HuH-7.5 (cell line): ENCODE measurements at places on chromosomes 5 and 9.

DNA sequence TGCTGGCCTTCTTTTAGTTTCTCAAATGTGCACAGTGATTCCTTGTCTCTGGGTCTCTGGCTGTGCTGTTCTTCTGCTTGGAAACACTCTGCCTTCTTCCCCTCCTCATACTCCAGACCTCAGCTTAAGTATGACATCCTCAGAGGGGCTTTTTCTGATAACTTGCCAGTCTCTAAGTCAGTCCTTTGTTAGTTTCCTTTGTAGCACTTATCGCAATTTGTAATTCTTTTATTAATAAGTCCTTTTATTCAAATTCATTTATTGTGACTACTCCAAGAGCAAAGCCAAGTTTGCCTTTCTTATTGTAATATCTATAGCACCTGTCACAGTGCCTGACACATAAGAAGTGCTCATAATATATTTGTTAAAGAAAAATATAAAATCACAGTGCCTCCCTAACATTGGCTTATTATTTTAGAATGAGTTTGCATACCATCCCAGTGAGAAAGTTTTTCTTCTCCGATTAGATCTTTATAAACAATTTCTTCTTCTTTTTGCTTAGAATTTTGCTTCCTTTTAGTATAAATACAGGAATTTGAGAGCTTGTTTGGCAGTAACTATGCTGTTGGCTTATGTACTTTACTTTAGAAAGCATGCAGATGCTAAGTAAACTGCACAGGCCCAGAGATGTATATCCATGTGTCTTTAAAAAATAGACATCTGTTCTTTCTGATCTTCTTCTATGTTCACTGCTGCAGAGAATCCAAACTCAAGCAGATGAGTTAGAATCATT lies 198.0 kb downstream of the GAS1 start:
- no peak for DNase-seq

GRCh38 chr9:69175486-69175885 lies 1.4 kb downstream of the TJP2 start:
- no peak for DNase-seq

GRCh38 chr5:150249744-150250143 lies 39.8 kb downstream of the CAMK2A start:
- DNase-seq, result no peak

- no peak for DNase-seq
Observed at GRCh38 chr9:131180454-131180853, 55.1 kb downstream of the NUP214 start.

DNA sequence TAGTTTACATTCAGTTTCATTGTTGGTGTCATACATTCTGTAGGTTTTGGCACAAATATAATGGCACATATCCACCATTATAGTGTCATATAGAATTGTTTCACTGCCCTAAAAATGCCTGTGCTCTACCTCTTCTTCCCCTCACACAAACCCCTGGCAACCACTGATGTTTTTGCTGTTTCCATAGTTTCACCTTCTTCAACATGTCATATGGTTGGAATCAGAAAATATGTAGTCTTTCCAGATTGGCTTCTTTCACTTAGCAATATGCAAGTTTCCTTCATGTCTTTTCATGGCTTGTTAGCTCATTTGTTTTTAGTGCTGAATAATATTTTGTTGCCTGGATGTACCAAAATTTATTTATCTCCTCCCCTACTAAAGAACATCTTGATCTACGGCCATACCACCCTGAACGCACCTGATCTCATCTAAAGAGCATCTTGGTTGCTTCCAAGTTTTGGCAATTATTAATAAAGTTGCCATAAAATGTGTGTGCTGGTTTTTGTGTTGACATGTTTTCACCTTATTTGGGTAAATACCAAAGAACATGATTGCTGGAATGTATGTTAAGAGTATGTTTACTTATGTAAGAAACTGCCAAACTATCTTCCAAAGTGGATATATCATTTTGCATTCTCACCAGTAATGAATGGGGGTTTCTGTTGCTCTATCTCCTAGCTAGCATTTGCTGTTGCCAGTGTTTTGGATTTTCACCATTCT lies 17.0 kb upstream of the CDK20 start:
- DNase-seq, result no peak

DNA sequence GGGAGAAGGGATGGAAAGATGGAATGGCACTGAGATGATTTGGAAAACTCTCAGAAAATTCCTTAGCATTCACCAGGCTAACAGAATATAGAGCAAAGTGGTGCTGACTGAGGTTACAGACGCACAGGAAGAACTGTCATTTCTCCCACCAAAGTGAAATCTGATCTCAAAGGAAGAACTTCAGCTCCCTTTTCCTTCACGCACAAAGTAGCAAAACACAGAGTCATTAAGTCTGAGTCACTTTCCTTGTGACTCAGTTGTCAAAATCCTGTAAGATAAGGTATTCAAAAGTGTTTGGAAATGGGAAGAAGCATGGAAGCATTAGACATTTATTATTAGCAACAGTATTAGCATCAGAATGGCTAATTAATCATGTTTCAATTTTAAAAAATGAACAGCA lies 11.7 kb downstream of the MPDZ start:
- DNase-seq, result no peak

- no peak for DNase-seq
Observed at GRCh38 chr5:132095424-132095972, 21.9 kb downstream of the CSF2 start.

- no peak for DNase-seq
Observed at GRCh38 chr5:90054612-90055011, 354.9 kb downstream of the CETN3 start.

DNA sequence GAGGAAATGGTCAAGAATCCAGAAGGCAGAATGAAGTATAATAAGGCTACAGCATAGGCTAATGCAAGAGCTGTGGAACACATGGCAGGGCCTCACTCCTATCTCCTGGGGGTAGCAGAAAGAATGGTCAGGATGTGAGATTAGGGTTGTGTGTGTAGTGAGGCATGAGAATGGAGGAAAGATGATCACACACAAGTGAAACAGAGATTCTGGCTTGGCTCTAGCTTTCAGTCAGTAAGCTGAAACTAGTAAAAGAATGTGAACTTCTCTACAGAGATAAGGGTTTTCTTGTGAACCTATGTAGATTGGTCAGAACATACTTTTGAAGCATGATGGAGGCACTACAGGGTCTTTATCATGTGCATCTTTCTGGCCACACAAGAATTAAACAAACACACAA lies 298.8 kb downstream of the ASTN2 start:
- DNase-seq, result no peak

DNA sequence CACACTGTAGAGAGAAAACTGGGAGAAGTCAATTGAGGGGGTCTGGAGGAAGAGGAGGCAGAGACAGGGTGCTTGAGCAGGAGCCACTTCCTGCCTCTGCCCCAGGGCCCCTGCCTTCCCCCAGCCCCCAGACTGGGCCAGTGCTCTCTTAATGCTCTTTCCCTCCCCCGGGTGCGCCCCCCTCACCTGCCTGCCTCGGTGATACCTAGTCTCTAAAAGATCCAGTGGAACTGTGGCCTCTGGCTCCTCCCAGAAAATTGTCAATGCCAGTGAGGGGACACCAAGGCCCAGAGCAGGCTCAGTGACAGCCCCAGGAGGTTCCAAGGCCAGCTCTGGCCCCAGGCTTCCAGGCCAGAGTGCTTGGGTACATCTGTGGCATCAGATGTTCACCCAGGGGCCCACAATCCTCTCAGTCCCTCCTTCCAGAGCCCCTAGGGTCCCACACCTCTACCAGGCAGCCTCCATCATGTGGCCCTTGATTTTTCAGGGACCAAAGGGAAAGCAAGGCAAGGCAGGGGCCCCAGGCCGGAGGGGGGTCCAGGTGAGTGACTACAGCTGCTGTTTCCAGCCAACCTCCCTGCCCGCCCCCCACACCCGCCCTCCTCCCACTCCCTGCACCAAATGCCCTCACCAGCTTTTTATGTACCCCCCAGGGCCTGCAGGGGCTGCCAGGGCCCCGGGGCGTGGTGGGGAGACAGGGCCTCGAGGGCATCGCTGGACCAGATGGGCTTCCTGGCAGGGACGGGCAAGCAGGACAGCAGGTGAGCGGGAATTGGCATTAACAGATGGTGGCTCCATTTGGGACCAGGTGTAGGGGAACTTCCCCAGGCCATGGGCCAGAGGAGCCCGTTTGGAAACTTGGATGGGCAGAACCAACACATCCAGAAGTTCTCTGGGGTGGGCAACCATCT lies 33.1 kb upstream of the ORM1 start:
- no peak for DNase-seq

- DNase-seq, result no peak
Observed at GRCh38 chr5:74433255-74433895, 207.2 kb downstream of the ENC1 start.

DNA sequence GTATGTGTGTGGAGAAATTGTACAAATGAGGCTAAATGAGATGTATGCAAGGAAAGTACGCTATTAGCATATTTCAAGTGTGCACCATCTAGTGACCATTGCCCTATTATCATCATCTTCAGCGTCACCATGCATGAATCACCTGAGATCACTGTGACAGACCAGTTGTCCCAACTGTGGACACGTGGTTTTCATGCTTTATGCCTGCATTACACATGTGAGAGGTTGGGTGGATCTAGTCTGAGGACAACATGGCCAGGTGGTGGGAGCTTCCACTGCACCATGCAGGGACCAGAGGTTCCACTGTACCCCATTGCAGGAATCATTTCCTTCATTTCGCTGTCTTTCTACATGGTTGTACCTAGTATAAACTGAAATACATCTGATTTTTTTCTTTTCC lies 329.8 kb downstream of the SLIT3 start:
- DNase-seq, result no peak

DNA sequence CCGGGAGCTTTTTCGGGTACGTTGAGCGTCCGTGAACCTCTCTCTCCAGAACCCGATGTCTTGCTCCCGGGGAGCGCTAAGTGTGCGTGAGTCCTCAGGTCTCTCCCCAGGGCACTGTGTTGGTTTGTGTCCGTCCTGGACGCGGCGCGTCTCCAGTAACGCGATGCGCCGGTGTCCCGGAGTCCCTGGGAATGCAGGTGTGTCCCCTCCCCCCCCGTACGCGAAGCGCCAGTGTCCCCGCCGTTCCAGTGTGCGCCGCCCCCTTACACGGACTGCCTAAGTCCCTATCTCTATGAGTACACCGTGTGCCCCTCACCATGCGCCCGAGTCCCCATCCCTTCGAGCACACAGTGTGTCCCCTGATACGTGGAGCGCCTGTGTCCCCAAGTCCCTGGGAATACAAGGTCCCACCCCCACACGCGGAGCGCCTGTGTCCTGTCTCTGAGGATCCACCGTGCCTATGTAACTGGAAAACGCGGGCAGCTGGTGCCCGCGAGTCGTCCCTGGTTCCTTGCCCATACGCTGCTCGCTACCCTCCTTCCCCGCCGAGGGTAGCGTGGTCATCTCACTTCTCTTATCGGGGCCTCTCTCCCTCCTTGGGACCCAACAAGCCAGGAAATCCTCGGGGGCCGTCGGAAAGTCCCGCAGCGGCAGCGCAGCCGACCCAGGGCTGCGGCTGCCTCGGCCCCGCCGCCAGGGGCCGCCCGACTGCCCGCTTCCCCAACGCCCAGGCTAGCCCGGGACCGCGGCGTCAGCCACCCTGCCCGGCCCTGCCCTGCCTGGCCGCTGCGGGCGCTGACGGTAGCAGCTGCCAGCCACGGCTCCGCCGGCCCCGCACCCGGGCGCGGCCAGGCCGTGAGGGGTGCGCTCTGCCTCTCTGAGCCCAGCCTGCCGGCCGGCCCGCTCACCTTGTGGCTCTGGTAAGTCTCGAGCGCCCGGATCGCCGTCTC lies 709 bp downstream of the ELL2 start:
- DNase-seq, result peak; percentile 65

DNA sequence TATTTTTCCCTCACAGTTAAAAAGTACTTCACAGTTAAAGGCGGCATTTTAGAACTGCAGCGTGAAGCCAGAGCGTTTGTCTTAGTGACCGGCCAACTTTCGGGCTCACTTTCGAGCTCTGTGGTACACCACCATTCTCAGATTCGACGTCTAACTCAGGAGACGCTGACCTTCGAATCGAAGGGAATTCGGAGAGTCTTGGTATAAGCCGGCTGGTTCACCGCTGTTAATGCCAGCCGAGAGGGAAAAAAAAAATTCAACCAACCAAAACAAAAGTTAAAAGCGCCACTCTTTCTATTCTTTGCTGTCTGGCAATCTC lies 544 bp upstream of the SNX24 start:
- no peak for DNase-seq

- no peak for DNase-seq
Observed at GRCh38 chr5:155492191-155492590, 478.6 kb downstream of the KIF4B start.

GRCh38 chr9:137168904-137169856 lies 671 bp downstream of the LRRC26 start:
- DNase-seq, result peak; percentile 89

DNA sequence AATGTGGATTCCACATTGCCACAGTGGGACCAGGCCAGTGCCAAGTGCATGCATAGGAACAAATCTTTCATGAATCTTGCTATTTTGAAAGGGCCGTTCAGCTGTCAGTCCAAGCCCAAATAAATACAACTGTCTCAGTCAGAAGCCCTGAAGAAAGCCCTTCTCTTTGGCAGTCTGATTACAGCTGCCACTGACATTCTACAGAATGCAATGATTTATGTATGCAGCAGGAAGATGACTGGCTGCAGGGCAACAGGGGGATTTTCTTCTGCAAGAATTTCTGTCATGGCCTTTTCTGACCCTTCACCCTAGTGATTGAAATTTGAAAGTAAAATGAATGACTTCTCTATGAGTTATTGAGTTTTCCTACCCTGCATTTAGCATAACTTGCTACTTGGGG lies 86.7 kb upstream of the FER start:
- DNase-seq, result no peak

GRCh38 chr5:53613536-53613935 lies 53.1 kb downstream of the NDUFS4 start:
- DNase-seq, result no peak
